ENCODE measurements at places on chromosomes 13 and 19. TPM values are rescaled to one million over a fixed set of nuclear protein-coding genes. Genes with fewer than 3 reads are reported as not detected.

Gene ADAMTS10
- 5.9 TPM for polyA plus RNA-seq

DNA sequence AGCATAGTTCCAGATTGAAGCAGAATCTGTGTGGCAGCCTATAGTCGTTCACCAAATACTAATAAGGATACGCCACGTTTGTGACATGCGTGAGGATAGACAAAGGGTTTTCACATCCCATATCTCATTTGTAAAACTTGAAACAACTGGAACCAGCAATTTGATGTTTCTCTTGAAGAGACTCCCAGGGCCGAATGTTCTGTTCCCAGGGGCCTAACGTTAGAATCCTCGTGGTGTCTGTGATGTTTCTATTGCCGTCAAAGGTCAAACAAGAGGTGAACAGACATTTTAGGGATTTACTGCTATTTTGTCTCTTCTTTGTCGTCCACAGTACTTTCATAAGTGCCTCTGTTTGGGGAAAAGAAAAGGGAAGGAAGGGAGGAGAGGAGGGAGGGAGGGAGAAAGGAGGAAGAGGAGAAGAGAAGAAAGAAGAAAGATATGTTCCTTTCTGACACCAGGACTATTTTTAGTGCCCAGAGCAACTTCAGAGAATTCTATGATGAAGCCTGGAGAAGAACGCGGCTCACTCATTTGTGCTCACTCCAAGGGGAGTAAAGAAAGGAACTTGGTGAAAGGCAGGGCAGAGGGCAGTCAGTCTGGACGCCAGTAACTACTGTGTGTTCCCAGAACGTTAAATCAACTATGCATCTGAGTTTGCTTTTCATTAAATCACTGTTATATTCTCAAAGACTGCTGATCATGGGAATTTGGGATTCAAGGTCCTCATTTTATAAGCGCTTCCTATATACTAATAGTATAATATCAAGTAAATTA lies 154.5 kb downstream of the DCT start:
- H3K27me3 ChIP-seq = no peaks in the 10 kb centered on the region
- H3K4me3 ChIP-seq = no peak overlapping the region
- no peak overlapping the region for H3K27ac ChIP-seq
- H3K4me1 ChIP-seq = no peaks in the 10 kb centered on the region

Gene KIR2DL3
- polyA plus RNA-seq = not detected

GRCh38 chr19:8445488-8446001 lies 770 bp downstream of the HNRNPM start:
- peak overlapping the region; percentile 87 for H3K27ac ChIP-seq
- peak overlapping the region; percentile 80 for H3K4me3 ChIP-seq

Gene KRI1
- 26.7 TPM for polyA plus RNA-seq

Gene KLK1
- not detected for polyA plus RNA-seq
